NCI-H2107 (cell line): ENCODE measurements at places on chromosomes 5 and 9.

DNA sequence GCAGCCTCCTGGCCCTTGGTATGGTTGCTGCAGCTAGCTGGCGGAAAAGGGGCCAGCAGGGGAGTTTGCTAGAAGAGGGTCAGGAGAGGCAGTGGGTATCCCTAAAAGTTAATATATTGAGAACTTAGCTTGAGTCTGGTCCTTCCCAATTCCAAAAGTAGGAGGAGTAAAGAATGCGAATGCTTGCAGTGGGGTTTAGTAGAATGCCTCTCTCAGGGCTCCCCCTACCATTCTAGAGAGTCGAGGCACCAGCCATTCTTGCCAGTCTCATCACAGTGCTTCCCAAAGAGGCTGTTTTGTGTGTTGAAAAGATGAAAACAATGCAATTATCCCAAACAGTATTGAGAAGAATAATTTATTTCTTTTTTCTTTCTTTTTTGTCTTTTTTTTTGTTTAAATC, 26.4 kb downstream of the TTC39B start:
- no peak for DNase-seq

- no peak for DNase-seq
Measured at GRCh38 chr5:135042595-135042994, 8.6 kb upstream of the PITX1 start.

GRCh38 chr5:119049824-119050449, 20.9 kb upstream of the DMXL1 start:
- DNase-seq = no peak

GRCh38 chr5:76372323-76373054, 30.6 kb upstream of the IQGAP2 start:
- DNase-seq = no peak

- peak; percentile 35 for DNase-seq
Measured at GRCh38 chr5:144369006-144369405, 198.3 kb downstream of the KCTD16 start.

GRCh38 chr5:38455796-38456330, 100.6 kb downstream of the LIFR start:
- DNase-seq = no peak

DNA sequence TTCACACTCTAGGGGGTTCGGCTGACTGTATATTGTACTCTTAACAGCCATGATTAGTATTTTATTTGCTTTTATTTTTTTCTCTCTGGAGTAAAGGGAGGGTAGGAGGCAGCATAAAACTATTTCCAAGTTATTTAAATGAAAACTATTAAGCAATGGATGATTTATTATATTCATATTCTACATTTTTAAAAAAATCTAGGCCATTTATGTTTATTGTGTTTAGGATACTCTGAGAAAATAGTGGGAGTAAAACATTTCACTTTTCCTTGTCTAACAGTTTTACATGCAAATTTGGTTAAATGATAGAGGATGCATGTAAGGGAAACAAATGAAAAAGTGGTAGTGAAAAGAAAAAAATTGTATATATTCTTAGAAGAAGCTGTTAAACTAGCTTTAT, 276.3 kb downstream of the GAS1 start:
- no peak for DNase-seq

DNA sequence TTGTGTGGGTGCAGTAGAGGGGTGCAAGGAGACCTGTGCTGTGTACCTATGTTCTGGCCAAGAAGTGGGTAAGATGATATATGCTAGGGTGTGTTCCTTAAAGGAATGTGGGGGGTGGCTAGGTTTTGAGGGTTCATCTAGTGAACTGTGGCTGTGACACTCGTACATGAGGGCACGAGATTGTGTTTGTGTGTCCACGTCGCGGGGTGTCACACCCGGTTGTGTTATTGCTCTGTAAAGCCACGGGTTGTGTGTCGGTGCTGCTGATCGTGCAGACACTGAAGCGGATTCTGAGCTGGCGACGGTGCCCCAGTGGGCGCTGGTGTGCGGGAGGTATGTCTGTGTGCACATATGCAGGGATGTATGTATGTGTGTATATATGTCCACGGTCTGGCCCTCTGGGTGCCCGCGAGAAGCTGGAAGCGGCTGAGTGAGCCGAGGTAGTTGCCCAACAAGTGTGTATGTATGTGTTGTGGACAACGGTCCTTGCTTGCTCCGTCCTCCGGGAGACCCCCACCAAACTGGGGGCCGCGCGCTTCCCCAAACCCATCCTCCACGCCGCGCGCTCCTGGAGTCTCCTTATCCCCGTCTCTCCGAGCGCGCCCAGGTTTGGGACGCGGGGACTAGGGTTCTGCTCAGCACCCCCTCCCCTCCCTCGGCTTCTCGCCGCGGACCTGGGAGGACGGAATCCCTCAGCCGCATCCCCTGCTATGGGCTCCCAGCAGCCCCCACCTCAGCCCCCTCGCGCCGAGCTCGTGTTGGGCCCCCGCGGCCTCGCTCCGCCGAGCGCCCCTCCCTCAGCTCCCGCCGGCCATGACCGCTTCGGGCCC, 639 bp downstream of the PCDH1 start:
- DNase-seq = no peak

GRCh38 chr5:4453655-4454054, 686.5 kb upstream of the ADAMTS16 start:
- no peak for DNase-seq

- DNase-seq = no peak
Measured at GRCh38 chr5:180197016-180197702, 11.9 kb downstream of the RASGEF1C start.

DNA sequence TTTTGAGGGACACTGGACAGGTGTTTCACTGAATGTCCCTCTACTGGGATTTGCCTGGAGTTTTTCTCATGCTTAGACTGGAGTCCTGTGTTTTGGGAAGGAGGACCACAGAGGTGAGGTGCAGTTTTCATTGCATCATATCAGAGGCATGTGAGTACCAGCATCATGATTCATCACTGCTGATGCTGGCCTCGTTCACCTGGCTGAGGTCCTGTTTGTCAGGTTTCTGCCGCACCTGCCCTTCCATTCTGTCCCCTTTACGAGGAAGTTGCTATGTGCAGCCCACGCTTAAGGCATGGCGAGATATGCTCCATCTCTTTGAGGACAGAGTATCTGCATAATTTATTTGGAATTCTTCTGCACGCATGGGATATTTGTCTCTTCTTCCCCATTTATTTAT, 162.1 kb downstream of the TENT4A start:
- DNase-seq = no peak

- DNase-seq = no peak
Measured at GRCh38 chr9:4328723-4329122, 28.9 kb upstream of the GLIS3 start.

DNA sequence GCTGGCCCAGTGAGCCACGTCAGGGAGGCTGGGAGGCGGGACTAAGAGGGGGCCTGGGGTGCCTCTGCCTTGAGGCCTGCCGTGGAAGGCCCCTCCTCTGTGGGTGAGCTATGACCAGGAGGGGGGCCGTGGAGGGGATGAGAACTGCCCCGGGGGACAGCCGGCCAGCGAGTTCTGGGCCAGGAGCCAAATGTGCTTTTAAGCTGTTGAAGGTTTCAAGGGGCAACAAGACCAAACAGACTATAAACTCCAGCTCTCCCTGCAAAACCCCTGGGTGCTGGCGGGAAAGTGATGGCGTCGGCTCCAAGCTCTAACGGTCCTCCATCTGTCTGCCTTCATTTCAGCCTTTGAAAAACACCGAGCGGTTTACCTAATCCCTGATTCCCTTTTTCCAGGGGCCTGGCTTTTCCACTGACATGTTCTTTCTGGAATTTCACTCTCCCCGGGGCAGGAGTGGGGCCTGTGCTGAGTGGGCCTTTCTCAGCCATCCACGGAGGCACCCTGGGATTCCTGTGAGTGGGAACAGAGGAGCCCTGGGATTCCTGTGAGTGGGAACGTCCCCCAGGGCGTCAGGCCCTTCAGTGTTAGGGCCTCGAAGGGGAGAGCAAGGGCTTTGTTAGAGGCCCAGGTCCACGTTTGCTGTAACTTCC, 65.6 kb downstream of the COL5A1 start:
- peak; percentile 8 for DNase-seq

DNA sequence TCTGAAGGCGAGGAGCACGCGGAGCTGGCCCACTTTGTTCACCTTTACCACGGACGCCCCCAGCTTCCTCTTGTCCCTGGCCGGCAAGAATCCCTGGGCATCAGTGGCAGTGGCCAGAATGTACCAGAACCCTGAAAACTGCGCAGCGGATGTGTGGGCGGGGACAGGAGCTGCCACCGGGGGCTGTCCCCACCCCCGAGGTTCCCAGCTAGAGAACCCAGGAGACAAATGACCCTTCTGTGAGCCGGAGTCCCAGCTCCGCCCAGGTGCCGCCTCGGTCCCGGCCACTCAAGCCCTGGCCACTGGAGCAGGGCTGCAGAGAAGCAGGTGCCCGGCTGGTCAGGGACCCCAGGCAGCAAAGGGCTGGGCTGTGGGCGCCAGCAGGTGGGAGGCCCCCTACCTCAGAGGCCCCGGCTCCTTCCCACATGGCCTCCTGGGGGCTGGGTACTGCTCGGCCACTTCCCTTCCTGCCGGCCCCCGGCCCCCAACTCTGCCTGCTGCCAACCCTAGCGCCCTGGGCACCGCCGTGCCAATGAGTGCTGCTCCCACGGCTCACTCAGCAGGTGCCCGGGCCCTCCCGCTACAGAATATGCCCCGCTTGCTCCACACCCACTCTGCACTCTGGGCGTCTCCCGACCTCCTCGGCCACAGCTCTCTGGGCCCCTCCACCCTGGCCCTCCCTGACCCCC, 713 bp downstream of the LCN10 start:
- DNase-seq = no peak

- DNase-seq = no peak
Measured at GRCh38 chr5:163822548-163822947, 317.1 kb downstream of the MAT2B start.

DNA sequence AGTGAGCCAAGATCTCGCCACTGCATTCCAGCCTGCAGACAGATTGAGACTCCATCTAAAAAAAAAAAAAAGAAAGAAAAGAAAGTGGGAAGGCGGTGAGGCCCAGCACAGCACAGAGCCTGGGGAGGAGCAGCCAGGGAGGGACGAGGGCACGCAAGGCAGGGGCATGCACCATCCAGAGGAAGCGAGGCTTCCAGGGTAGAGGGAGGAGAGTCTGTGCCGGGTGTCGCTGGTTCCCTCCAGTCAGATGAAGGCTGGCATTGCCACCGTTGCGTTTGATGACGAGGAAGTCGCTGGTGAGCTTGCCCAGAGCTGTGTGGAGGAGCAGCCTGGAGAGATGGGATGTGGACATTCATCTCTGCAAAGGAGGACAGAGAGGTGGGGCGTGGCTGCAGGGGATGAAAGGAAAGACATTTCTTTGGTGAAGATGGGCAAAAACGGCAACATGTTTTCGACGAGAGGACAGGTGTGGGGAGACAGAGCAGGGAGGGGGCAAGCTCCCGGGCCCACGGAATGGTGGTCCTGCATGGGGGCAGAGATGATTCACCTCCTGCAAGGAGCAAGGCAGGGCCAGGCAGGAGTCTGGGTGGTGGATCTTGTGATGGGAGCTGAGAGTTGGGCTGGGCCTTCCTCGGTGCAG, 18.6 kb upstream of the OLFM1 start:
- no peak for DNase-seq

DNA sequence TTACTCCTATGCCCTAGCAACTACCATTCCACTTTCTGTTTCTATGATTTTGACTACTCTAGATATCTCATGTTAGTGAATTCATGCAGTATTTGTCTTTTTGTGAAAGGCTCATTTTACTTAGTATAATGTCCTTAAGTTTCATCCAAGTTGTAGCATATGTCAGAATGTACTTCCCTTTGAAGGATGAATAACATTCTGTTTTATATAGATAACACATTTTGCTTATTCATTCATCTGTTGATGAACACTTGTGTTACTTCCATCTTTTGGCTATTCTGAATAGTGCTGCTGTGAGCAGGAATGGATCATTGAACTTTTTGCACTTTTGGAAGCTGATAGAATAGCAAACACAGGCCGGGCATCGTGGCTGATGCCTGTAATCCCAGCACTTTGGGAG, 140.2 kb upstream of the MYO10 start:
- DNase-seq = no peak

- DNase-seq = no peak
Measured at GRCh38 chr5:72036951-72037350, 70.3 kb upstream of the MAP1B start.

DNA sequence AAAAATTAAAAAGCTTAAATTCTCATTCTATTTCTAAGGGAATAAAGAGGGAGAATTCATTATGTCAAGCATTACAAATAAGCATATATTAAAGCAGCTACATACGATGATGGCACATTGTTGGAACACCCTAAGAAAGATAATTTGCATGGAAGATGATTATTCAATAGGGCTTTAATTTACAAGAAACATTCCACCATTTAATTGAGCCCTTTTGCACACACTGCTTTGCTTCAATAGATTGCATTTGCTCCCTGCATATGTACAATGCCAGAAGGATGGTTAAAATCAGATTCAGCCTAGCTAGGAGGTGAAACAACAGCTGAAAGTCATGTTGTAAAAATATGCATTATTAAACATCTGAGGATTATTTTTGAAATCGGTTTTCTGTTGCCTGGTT, 21.8 kb downstream of the KIAA1958 start:
- no peak for DNase-seq

GRCh38 chr5:58755397-58755796, 172.5 kb downstream of the RAB3C start:
- DNase-seq = no peak

DNA sequence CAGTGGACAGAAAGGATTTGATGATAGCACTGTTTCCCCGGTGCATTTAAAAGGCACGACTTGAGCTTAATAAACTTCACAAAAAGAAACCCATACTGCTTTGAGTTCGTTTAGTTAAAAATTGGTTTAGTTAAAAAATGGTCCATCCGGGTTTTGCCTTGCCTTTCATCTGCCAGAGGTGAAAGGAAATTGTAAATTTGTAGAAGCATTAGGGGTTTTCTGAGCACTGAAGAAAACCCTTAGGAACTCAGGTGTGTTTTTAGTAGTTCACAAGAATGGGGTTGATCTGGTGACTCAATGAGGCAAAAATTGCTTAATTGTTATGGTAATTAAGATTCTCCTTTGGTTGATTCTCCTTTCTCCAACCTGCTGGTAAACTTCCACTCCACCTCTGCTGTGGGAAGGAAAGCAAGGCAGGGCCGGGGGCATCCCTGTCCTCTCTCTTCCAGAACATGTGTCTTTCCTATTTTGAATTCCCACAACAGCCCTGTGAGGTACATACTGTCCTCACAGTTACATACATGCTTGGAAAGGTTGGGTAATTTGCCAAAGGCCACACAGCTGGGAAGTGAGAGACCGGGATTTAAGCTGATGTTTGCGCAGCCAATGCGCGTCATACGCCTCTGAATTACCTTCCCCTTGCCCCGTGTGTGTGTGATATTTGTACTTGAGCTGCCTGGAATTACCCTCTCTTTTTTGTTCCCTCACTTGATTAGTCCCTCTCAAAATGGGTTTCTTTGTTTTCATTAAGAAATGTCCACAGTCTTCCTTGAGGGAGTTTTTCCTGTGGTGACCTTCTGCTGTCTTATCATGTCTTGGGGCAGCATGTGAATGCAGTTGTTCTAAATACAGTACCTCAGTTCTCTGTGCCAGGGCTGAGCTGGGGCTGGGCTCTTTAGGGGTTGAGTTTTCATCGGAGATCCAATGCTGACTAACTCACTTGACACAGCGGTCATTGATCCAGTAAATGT, 94.4 kb downstream of the ARHGAP26 start:
- DNase-seq = no peak

GRCh38 chr5:88680253-88681132, 202.5 kb downstream of the MEF2C start:
- no peak for DNase-seq

- DNase-seq = no peak
Measured at GRCh38 chr9:126689027-126689825, 75.5 kb downstream of the LMX1B start.
